ENCODE measurements at places on chromosomes 4 and X. TPM values are rescaled to one million over a fixed set of nuclear protein-coding genes. Genes with fewer than 3 reads are reported as not detected.

- DNase-seq = no peak
- no peaks in the 10 kb centered on the region for H3K4me1 ChIP-seq
- no peaks in the 10 kb centered on the region for H3K27me3 ChIP-seq
- no peak overlapping the region for H3K27ac ChIP-seq
Observed at GRCh38 chrX:96578781-96579180, 105.9 kb upstream of the DIAPH2 start.

DNA sequence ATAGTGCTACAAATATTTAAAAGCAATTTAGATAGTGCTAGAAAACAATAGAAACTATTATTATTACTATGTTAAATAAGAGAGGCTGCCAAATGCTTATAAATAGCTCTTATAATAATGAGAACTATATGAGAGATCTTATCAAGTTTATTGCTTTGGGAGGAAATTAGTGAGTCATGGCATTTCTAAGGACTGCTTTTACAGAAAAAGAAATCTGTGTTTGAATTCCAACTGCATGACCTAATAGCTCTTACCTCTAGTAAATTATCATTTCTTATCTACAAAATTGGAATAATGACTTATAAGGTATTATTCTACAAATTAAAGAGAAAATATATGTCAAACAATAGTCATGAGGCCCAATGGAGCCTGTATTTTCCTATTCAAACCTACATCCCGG lies 177.2 kb downstream of the GABRG1 start:
- DNase-seq = no peak
- H3K4me3 ChIP-seq = no peak overlapping the region
- H3K4me1 ChIP-seq = no peaks in the 10 kb centered on the region
- no peaks in the 10 kb centered on the region for H3K27me3 ChIP-seq

DNA sequence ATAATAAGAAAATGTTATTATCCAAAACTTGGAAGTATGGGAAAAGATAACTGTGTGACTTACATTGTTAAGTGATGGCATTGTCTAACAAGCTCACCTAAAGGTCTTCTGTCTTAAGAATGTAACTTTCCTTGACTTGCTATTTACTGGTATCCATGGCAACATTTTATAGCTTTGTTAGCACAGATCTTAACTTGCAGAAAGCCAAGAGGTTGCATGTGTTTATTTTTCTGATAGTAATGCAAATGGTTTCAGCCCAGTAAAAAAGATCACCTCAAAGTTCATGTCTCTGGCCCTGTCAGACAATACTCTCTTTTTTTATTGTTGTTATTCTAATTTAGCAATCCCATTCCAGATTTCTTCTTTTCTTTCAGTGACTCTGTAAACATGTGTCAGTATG lies 425.3 kb downstream of the SPRY1 start:
- H3K27ac ChIP-seq = no peak overlapping the region
- no peaks in the 10 kb centered on the region for H3K4me1 ChIP-seq
- no peak overlapping the region for H3K4me3 ChIP-seq
- no peak for DNase-seq
- no peaks in the 10 kb centered on the region for H3K36me3 ChIP-seq
- no peaks in the 10 kb centered on the region for H3K27me3 ChIP-seq

GRCh38 chrX:74467656-74468055 lies 46.4 kb downstream of the SLC16A2 start:
- DNase-seq = no peak
- H3K36me3 ChIP-seq = no peaks in the 10 kb centered on the region
- H3K4me1 ChIP-seq = no peaks in the 10 kb centered on the region
- H3K4me3 ChIP-seq = no peak overlapping the region
- H3K27ac ChIP-seq = no peak overlapping the region
- H3K27me3 ChIP-seq = no peaks in the 10 kb centered on the region

DNA sequence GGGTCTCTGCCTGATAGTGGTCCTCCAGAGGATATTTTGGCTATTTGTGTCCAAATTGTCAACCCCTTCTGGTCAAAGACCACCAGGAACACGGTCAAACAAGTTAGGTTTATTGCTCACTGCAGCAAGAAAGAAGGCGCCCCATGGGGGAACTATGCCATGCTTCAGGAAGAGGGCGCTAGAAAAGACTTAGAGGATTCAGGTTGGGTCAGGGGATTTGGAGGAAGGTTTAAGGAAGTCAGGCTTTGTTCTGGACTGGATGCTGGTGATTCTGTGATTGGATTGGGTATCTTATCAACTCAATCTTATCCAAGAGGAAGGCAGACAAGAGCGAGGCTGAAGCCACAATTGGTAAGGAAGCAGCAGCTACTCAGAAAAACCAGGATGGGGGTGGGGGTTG lies 14.3 kb upstream of the ELF4 start:
- no peaks in the 10 kb centered on the region for H3K4me1 ChIP-seq
- no peaks in the 10 kb centered on the region for H3K27me3 ChIP-seq
- no peak overlapping the region for H3K4me3 ChIP-seq
- H3K36me3 ChIP-seq = peaks cover 30% of the 10 kb centered on the region
- H3K27ac ChIP-seq = no peak overlapping the region
- DNase-seq = no peak

- H3K27ac ChIP-seq = no peak overlapping the region
- no peak overlapping the region for H3K4me3 ChIP-seq
- no peaks in the 10 kb centered on the region for H3K4me1 ChIP-seq
- no peaks in the 10 kb centered on the region for H3K36me3 ChIP-seq
- no peaks in the 10 kb centered on the region for H3K27me3 ChIP-seq
Observed at GRCh38 chr4:10639664-10640063, 44.9 kb downstream of the CLNK start.

The GABRB1 gene
- total RNA-seq = not detected

The DUSP21 gene
- not detected for total RNA-seq

The MAGEC1 gene
- total RNA-seq = not detected

The COL25A1 gene
- total RNA-seq = 2.2 TPM

The RCHY1 gene
- 11.2 TPM for total RNA-seq

The SLC49A3 gene
- total RNA-seq = 5.9 TPM

The ASB9 gene
- 1.2 TPM for total RNA-seq
